Retina (tissue), 1 donor: ENCODE measurements at places on chromosomes 12 and 14.

GRCh38 chr14:65866886-65867285 lies 454.4 kb downstream of the FUT8 start:
- no peak for DNase-seq

DNA sequence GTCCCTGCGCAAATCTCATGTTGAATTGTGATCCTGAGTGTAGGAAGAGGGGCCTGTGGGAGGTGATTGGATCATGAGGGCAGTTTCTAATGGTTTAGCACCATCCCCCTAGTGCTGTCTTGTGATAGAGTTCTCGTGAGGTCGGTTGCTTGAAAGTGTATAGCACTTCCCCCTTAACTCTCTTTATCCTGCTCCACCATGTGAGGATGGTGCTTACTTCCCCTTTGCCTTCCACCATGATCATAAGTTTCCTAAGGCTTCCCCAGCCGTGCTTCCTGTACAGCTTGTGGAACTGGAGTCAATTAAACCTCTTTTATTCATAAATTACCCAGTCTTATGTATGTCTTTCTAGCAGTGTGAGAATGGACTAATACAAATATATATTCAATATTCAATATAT lies 303.7 kb upstream of the SEL1L start:
- DNase-seq: no peak

DNA sequence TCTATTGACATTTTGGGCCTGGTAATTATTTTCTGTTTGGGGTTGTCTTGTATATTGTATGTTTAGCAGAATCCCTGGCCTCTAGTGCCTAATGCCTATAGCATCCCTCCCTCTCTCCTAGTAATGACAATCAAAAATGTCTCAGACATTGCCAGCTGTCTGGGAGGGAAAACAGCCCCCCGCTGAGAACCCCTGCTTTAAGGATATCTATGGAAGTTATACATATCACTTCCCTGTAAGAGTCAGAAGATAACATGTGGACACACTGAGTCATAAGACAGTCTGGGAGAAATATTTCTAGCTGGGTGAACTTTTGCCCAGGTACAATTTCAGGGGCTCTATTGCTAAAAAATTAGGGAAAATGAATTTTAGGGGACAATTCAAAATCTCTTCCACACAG lies 255.0 kb downstream of the PAWR start:
- no peak for DNase-seq

- no peak for DNase-seq
These were observed 26.7 kb downstream of the NTN4 start for GRCh38 chr12:95763809-95764253.
